ENCODE measurements at places on chromosomes 7 and 10. TPM values are rescaled to one million over a fixed set of nuclear protein-coding genes. Genes with fewer than 3 reads are reported as not detected.

DNA sequence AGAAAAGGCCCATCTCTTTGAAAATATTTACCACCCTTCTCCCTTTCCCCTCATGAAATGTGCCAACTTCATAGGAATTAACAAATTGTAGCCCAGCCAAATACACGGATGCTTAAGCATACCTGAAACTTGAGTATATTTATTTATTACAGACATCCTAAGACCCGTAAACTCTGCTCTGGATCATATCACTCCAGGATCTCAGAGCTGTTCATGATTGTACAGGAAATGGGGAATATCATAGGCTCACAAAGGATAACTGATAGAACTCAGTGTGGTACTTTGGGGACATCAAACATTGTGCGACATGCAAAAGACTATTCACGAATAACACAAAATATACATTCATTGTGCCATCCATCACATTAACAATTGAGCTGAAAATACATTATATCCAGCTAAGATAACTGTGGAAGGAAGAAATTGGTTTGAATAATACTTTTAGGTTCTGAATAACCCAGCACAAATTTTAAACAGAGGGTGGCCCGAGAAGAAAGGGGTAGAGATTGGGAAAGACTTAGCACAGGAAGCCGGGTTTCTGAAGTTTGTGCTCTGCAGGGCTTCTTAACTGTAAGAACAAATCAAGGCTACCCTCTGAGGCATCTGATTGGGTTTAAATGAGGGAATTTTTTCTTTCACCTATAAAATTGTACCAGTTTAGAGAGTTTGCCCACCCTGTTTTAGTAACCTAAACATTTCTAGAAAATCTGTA lies 2.5 kb downstream of the HOXA1 start:
- DNase-seq: no peak

DNA sequence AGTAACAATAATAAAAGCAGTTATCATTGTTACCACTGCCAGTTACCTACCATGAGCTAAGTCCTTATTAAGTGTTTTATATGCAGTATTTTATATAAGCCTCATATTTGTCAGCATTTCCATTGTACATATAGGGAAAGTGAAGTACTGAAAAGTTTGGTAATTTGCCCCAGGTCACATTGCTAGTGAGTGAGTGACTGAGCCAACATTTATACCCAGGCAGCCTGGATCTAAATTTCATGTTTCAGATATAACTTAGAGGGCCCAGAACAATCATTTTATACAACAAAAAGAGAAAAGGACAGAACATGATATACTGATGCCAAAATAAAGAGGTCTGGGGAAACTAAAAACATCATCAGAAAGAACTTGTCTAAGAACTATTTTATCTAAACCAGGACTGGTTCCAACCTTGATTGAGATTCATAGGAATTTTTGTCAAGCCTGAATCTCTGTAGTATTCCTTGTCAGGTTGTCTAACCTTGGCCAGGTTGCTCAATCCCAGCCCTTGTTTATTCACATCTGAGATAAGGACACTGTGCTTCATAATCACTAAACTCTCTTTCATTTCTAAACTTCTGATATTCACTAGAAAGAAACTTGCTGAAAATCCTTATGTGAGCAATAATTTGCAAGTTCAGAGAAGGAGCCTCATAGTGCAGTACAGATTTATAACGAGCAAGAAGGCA lies 308.2 kb downstream of the IPMK start:
- no peak for DNase-seq

DNA sequence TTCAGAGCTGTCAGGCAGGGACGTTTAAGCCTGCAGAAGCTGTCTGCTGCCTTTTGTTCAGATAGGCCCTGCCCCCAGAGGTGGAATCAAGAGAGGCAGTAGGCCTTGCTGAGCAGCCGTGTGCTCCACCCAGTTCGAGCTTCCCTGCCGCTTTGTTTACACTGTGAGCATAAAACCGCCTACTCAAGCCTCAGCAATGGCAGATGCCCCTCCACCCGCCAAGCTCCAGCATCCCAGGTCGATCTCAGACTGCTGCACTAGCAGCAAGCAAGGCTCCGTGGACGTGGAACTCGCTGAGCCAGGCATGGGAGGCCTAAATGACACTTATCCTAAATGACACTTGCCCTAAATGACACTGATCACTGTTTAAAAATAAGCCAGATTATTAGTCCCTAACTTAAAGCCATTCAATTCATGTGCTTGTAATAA lies 6.8 kb upstream of the ASB15 start:
- peak; percentile 3 for DNase-seq

GRCh38 chr7:45976485-45976856 lies 55.4 kb upstream of the IGFBP3 start:
- DNase-seq: no peak

GRCh38 chr7:152894295-152895170 lies 135.0 kb downstream of the ACTR3B start:
- no peak for DNase-seq

- DNase-seq: no peak
These were observed 563.8 kb downstream of the PTPRN2 start for GRCh38 chr7:158023681-158024350.

DNA sequence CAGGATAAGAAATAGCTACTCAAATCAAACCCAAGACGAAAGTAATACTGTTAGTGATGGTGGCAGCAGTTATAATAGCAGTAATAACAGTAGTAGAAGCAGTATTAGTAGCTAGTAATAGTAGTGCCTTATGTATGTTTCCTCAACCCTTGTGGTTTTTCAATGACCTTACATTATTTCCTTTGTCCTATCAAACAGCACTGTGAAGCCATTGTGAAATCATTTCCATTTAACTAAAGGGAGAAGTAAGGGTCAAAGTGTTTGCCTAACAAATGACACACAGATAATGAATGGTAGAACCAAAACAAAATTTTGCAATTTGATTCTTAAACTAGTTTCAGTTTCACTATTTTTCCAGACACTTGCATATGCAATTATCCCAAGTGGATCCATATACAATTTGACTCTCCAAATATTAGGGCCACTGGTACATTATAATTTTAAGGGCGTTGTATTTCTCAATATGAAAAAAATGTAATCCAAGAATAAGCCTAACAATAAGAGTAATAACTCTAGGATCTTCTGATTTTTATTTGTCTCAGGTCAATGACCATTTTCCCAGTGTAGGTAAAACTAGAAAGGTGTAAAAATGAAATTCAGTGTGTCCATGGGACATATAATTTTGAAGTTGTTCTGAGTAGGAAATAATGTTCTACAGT lies 33.7 kb upstream of the TMEM26 start:
- DNase-seq: peak; percentile 71

- DNase-seq: no peak
These were observed 480.3 kb downstream of the NXPH1 start for GRCh38 chr7:8913682-8914081.

- DNase-seq: no peak
These were observed 125.1 kb upstream of the KCTD7 start for GRCh38 chr7:66503551-66504031.

GRCh38 chr10:84365335-84365881 lies 37.0 kb downstream of the CCSER2 start:
- DNase-seq: no peak

DNA sequence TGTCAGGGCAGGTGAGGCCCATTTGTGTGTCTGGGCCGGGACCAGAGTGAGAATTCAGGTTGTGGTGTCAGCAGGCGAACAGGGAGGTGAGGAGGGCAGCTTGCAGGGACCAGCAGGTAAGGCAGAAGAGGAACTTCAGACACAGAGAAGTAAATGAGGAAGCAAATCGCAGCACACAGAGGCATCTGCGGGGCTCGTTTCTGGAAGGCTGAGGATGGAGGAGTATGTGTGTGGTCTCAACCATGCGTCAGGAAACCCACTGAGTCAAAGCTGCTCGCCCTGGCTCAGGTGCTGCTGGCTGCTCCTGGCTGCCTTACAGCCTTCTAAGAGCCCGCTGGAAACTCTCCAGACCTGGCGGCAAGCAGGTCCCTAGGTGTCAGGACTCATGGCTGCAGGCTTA lies 26.9 kb upstream of the PITRM1 start:
- DNase-seq: no peak

GRCh38 chr7:47746468-47746867 lies 164.6 kb upstream of the TNS3 start:
- no peak for DNase-seq

DNA sequence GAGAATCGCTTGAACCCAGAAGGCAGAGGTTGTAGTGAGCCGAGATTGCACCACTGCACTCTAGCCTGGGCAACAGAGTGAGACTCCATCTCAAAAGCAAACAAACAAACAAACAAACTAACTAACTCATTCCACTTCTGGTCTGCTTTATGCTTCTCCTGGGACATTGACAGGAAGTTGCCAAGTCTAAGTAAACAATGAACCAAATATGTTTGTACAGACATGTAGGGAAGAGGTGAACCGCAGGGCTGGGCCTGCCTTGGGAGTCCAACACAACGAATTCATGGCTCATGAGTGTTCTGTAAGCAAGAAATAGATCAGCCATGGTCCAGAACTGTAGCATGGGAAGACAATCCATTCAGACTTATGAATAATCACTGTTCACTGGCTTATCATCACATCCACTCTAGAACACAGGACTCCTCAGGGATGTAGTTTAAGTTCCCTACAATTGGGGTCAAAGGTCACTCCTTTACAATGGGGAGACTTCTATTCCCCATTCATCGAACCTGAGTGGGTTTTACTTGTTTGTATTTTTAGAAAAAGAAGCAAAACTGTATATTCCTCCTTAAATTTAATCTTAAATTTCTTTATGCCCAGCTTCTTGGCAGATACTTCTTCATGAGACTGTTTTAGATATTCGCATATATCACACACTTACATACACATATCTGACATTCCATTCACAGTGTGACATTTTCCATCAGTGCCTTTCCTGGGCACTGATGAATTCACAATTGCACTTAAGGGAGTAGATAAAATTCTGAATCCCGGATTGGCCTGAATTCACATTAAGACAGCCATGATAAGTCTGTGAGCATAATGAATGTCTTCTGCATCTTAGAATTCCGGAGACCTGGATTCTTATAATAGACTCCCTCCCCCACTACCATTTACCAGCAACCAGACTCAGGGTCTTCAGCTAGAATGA lies 159.1 kb upstream of the EEPD1 start:
- peak; percentile 66 for DNase-seq

DNA sequence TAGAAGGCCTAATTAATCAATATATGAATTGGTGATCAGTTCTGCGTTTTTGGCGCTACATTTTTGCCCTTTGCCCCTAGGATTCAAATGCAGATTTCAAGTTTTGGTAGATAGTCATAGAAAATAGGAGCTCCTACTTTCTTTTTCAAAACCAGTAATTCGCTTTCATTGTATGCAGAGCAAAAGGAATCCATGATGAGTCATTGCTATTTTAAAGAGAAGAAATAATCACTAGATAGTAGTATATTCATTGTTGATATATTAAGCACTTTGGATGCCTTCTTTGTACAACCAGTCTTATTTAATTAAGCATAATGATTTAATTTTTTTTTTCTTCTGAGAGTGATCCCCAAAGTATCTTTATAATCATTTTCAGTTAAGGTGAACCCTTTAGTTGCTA lies 50.3 kb downstream of the CSTF2T start:
- DNase-seq: no peak

GARIN1A gene
- total RNA-seq: 0.02 TPM

TMEM213 gene
- total RNA-seq: not detected

TFR2 gene
- total RNA-seq: 1.6 TPM
